ENCODE measurements at places on chromosomes 2 and 18.

- no peak for DNase-seq
Observed at GRCh38 chr2:153873052-153874048, 1.6 kb downstream of the GALNT13 start.

DNA sequence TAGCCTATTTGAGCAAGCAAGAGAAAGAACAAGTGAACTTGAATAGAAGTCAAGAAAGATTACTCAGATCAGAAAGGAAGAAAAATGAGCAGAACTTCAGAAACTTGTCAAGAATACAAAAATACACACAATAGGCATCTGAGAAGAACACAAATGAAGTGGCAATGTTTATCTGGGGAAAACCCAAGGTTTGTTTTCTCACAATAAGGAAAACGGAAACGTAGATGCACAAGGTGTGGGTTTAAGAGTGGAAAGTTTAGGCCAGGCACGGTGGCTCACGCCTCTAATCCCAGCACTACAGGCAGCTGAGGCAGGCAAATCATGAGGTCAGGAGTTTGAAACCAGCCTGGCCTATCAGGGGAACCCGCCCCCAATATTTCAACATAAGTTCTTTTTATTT, 159.5 kb upstream of the GYPC start:
- no peak for DNase-seq

- peak; percentile 13 for DNase-seq
Observed at GRCh38 chr2:168323529-168324021, 76.2 kb upstream of the STK39 start.

DNA sequence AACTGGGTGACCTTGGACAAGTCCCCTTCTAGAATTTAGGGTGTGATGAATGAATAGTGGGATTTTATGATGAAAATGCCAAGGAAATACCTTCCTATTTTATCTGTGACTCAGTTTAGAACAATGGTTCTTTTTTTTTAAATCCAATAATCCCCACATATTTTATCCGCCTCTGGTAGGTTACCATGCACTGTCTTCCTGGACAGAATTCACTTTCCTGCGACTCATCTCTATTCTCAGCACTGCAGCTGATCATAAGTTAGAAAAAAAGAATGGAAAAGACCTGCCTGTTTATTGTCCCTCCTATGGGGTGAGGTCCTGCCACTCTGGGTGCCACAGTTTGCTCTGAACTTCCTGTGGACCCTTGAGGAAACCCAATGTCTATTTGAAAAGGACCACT, 73.1 kb downstream of the IRS1 start:
- no peak for DNase-seq

- DNase-seq: no peak
Observed at GRCh38 chr18:45399643-45400042, 215.6 kb upstream of the SLC14A2 start.
